ENCODE measurements at places on chromosomes 11 and 22. TPM values are rescaled to one million over a fixed set of nuclear protein-coding genes. Genes with fewer than 3 reads are reported as not detected.

GPHA2 gene
- total RNA-seq = not detected

ACRV1 gene
- total RNA-seq = 0.11 TPM

APOL4 gene
- 0.52 TPM for total RNA-seq

UNC93B1 gene
- total RNA-seq = 31.4 TPM

SPON1 gene
- total RNA-seq = 3.6 TPM

HOATZ gene
- total RNA-seq = not detected

HIPK3 gene
- total RNA-seq = 135 TPM

UBQLN3 gene
- 0.13 TPM for total RNA-seq

TESMIN gene
- total RNA-seq = 1.3 TPM

SFI1 gene
- 13.7 TPM for total RNA-seq

TEX54 gene
- not detected for total RNA-seq

TBX10 gene
- total RNA-seq = not detected

GP1BB gene
- 2.6 TPM for total RNA-seq

SCGB2A2 gene
- total RNA-seq = not detected

OR51B2 gene
- not detected for total RNA-seq

FOLR3 gene
- 0.78 TPM for total RNA-seq

DRD4 gene
- not detected for total RNA-seq

DENND5A gene
- 133 TPM for total RNA-seq

BIK gene
- total RNA-seq = not detected

MMP26 gene
- total RNA-seq = not detected

INS gene
- total RNA-seq = not detected

CRYBB3 gene
- total RNA-seq = not detected

MYOD1 gene
- not detected for total RNA-seq

IGLL5 gene
- total RNA-seq = not detected

TUBA8 gene
- total RNA-seq = 1.2 TPM

SLC29A2 gene
- 0.11 TPM for total RNA-seq

TRIM48 gene
- total RNA-seq = not detected

KRTAP5-8 gene
- 0.22 TPM for total RNA-seq

ALDH3B1 gene
- 50.2 TPM for total RNA-seq

MIAT gene
- total RNA-seq = 0.78 TPM

ACTN3 gene
- under 0.01 TPM for total RNA-seq

PATE3 gene
- total RNA-seq = not detected

YPEL4 gene
- total RNA-seq = 0.65 TPM

DDTL gene
- not detected for total RNA-seq

CARD18 gene
- total RNA-seq = not detected

ART1 gene
- not detected for total RNA-seq

C11orf86 gene
- not detected for total RNA-seq

ZFP91 gene
- total RNA-seq = 65.5 TPM

CCDC73 gene
- total RNA-seq = not detected

CTTN gene
- 402 TPM for total RNA-seq

RPS25 gene
- 2,715 TPM for total RNA-seq

A4GALT gene
- 31.4 TPM for total RNA-seq

CTSW gene
- total RNA-seq = not detected

UPK3A gene
- total RNA-seq = not detected
